GM12891 (cell line): ENCODE measurements at places on chromosomes 3 and 15.

DNA sequence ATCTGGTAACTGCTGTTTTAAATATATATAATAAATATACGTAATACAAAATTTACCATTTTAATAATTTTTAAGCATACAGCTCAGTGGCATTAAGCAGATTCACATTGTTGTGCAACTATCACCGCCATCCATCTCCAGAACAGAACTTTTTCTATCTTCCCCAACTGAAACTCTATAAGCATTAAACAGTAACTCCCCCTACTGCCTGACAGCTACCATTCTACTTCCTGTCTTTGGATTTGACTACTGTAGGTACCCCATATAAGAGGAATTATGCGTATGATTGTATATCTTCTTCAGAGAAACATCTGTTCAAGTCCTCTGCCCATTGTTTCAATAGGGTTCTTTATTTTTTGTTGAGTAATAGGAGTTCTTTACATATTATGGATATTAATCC lies 36.8 kb downstream of the EID1 start:
- no peak for DNase-seq

DNA sequence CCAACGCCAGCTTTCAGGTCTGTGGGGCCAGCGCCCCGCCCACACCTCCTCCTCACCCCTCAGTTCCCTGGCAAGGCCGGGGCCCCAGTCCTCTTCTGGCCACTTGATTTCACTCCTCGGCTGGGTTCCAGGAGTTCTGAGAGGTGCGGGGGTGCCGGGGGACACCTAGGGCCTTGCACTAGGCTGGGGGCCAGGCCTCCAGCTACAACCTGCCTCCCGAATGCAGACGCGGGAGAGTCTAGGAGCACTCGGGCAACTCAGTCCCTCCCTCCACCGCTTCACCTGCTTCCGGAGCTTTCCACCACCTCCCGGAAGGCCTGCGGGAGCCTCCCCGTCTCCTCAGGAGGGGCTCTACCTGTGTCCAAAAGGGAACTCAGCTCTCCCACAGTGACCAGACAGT lies 35.6 kb downstream of the TNK2 start:
- DNase-seq, result no peak

GRCh38 chr3:121155028-121155427 lies 247.0 kb downstream of the STXBP5L start:
- DNase-seq, result no peak

GRCh38 chr3:136197159-136197793 lies 1.1 kb upstream of the MSL2 start:
- no peak for DNase-seq

DNA sequence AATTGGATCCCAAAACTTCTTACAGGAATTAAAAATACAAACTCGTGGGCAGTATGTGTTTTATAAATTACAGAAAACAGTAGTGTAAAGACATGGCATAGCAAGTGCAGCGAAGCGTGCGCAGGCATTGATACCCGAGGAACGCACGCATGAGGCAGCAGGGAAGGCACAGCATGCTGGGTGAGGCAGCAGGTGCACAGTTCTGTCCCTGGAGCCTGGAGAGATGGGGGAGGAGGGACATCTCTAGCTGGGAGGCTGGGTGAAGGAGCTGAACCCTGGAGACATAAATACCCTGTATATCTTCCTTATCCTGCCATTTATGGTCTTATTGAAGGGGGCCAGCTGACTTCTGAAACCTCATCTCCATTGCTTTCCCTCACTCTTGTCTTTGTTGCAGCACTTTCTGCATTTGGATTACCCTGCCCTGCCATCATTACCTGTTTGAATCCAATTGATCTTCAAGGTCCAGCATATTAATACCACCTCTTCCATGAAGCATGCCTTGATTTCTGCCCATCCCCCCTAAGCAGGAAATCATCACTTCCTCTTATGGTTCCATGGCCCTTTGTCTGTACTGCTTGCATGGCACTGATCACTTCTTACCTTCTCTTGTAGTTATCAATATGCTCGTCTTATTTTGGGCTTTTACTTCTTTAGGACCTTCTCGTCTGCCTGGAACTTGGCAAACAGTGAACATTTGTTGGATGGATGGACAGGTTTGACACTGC lies 20.5 kb downstream of the LPP start:
- DNase-seq, result no peak

DNA sequence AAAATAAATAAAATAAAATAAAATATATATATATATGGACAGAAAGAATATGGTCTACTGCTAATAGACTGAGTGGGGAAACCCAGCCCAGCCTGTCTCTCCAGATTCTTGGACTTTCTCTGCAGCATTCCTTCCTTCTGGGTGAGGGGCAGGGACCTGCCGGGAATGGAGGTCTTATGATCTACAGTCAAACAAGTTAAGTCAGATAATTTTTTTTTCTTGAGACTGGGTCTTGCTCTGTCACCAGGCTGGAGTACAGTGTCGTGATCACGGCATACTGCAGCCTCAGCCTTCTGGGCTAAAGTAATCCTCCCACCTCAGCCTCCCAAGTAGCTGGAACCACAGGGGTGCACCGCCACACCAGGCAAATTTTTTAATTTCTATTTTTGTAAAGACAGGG lies 33.5 kb upstream of the ZNF774 start:
- no peak for DNase-seq

GRCh38 chr3:136465296-136465695 lies 215.2 kb downstream of the PCCB start:
- DNase-seq, result no peak

DNA sequence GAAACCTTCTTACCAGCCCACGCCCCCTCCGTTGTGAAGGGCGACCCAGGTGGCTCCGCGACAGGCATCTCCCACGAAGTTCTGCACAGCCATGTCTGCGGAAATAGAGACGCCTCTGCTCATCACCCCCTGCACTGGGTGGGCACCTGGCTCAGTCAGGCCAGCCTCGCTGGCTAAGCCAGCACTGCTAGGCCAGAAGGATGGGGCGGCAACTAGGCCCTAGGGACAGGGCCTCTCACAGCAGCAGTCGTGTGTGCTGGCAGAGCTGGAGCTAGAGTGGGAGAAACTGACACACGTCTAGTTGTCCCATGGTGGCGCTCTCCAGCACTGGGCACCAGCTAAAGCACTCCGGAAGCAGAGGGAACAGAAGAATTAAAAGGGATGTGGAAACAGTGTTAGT lies 12.5 kb upstream of the ZXDC start:
- no peak for DNase-seq

DNA sequence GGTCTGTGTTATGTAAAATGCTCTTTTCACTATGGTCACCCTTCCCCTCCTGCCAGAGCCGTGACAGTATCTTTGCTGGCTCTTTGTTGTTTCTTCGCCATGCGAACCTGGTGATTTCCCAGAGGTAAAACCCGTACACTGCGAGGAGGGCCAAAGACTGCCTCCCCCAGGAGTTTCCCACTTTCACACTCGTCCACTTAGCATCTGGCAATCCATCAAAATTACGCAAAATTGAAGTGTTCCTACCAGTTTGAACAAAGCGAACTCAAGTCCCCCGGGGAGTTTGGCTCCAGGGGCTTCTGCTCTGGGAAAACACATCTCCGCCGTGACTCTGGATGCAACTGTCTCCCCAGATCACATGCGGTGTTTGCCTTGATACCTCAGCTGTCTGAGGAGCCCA lies 239.9 kb downstream of the FAM43A start:
- DNase-seq, result no peak

DNA sequence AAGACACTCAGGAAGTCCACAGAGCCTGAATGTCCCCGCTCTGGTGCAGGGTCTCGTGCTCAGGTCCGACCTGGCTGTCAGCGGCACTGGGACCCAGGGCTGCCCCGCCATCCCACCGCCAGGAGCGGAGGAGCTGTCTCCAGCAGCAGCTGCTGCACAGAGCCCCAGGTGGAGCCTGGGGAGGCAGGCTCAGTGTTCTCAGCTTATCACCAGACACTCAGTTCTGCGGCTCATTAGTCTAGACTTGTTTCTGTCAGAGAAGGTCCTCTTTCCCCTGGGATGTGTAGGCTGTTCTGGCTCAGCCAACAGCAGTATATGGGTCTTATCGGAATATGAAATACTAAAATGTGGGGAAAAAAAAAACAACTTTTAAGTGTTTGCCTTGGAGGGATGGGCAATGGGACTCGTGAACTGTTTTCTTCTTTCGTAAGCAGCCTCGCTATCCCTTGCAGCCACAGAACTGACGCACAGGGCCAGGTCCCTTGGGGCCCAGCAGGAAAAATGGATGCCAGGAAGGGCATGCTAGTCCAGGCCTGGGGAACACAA lies 75.9 kb downstream of the KLF13 start:
- DNase-seq, result no peak

DNA sequence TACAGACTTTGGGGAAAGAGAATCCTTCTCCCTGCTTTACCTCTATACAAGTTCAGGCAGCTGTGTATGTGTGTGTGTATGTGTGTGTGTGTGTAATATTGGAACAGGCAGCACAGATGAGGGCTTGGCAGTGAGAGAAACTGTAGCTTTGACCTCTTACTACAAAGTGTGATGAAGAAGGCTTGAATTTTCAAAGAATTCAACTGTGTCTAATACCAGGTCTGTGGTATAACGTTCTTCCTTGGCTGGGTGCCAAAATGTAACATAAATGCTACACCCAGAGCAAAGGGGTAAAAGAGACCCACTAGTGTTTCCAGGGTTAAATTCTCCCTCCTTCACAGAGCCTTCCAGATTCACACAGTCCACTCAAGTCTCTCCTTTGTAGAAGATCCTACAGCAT lies 51.1 kb downstream of the CHST2 start:
- no peak for DNase-seq

DNA sequence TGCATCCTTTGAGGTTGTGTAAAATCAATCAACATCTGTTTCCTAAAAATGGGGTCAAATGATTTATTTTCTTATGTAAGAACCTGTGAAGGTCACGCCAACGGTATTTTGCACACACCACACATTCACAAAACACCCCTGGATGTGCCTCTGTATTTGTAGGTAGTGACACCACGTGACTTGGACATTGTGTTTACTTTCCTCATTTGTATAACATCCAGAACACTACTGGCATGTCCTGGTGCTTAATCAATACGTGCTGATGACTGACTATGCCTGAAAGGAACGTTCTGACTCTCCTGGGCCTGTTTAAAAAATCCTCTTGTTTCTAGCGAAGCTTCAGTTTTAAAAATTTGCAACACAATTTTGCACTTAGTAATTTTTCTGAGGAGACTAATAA lies 3.4 kb upstream of the TAFA4 start:
- DNase-seq, result no peak

DNA sequence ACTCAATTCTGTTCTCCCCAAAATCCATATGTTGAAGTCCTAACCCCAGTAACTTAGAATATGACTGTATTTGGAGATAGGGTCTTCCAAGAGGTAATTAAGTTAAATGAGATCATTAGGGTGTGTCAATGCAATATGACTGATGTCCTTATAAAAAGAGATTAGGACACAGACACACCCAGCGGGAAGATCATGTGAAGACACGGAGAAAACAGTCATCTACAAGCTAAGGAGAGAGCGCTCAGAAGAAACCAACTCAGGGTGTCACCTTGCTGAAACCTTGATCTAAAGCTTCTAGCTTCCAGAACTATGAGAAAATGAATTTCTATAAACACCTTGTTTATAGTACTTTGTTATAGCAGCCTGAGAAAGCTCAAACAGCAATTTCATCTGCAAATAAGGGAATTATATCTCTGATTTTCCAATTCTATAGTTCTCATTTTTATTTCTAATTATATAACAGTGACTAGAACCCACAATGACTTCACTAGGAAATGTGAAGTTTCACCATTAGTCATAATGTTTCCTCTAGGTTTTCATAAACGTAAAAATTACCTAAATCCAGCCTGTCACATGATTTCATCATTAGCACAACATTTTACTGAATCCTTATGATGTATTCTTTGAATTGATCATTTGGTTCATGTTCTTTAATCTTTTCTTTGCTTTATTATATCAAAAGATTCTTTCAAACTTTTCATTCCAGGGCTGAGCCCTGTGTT lies 459.1 kb upstream of the MDFIC2 start:
- DNase-seq, result no peak
